ENCODE measurements at places on chromosomes 16 and 17.

- no peak for DNase-seq
Observed at GRCh38 chr17:61442878-61443474, 9.2 kb upstream of the TBX4 start.

DNA sequence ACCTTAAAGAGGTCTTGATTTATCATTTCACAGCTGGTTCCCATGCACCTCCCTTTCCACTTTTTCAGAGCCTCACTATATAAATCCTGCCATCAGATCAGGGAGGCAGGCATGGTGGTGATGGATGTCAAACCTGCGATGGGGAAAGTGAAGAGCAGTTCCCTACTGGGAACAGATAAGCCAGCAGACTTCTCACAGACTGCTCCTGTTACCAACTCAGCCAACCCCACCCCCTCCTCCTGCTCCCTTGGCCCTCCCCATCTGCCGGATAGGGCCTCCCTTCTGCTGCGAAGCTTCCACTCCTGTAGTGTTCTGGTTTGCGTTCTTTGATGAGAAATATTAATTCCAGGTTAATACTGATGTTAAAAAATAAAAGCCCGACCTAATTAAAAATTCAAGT, 232.1 kb downstream of the STX8 start:
- DNase-seq, result no peak

DNA sequence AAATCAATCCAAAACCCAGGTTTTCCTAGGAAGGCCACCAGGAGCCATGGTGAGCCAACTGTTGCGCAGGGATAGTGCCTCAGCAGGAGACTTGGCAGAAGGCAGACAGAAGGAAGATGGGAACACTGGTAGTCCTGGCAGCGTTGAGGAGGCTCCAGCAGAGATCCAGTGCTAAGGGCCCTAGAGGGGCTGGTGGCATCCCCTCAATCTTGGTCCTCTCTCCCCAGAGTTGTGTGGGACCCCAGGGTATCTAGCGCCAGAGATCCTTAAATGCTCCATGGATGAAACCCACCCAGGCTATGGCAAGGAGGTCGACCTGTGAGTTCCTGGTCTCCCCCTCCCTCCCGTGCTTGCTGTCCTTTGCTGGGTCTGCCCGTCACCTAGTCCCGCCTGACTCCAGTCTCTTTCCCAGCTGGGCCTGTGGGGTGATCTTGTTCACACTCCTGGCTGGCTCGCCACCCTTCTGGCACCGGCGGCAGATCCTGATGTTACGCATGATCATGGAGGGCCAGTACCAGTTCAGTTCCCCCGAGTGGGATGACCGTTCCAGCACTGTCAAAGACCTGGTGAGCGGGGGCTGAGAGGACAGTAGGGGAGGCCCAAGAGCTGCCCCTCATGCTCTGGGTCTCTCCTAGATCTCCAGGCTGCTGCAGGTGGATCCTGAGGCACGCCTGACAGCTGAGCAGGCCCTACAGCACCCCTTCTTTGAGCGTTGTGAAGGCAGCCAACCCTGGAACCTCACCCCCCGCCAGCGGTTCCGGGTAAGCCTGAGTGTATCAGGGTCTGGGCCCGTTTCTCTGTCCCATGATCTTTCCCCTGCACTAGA, 5.7 kb downstream of the CFAP119 start:
- DNase-seq, result no peak

DNA sequence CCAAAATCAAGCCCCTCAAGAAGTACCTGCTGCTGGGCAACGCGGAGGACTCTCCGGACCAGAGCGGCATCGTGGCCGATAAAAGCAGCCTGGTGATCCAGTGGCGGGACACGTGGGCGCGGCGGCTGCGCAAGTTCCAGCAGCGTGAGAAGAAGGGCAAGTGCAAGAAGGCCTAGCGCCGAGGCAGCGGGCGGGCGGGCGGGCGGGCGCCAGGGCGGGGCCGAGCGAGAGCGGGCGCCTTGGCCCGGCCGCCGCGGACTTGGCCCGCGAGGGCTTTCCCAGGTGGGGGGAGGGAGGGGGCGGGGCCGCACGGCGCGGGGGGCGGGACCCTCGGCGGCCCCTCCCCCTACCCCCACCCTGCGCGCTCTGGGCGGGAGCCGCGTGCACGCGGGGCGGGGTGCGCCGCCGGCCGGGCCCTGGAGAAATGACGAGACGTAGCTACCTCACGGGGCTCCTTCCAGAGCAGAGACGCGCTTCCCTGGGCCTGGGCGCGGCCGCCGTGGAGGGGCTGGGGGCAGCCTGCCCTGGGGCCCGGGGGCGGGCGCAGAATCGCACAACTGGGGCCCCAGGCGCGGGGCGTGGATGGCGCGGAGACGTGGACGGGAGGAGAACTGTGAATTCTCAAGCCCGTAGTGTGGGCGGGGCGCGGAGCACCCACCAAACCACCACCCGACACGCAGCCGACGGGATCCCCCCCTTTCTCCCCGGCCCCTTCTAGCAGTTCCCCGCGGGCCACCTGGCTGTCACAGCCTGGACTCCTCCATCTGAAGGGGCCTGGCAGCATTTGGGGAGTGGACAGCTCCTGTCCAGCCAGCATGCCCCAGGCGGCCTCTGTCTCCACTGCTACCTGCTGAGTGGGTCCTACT, 218.7 kb downstream of the NTN1 start:
- no peak for DNase-seq

DNA sequence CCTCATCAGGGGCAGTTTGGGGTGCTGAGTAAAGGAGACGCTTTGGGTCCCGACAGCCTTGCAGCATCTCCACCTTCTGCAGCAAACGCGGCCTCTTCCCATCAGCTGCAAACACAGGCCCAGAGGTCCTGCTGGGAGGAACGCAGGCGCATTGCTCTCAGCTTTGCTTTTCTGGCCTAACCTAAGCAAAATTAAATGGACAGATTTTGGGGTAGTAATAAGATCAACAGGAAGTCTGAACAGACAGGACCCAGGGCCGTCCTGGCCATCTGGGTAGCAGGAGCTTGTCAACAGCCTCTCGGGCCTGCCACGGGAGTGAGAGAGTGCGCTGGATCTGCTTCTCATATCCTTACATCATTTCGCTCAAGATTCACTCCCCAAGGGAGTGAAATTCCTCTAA, 7.2 kb downstream of the NUBP1 start:
- DNase-seq, result no peak

- no peak for DNase-seq
Observed at GRCh38 chr17:41284546-41284945, 9.0 kb downstream of the KRTAP9-7 start.

DNA sequence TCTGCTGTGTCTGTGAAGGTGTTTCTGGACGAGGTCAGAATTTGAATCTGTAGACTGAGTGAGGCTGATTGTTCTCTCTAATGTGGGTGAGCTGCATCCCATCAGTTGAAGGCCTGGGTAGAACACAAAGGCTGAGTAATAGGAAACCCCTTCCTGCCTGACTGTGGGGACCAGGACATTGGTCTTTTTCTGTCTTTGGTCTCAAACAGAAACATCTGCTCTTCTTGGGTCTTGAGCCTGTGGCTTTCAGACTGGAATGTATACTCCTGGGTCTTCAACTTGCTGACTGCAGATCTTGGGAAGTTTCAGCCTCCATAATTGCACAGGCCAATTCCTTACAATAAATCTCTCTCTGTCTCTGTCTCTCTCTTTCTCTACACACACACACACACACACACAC, 19.6 kb upstream of the LRRC75A start:
- no peak for DNase-seq

DNA sequence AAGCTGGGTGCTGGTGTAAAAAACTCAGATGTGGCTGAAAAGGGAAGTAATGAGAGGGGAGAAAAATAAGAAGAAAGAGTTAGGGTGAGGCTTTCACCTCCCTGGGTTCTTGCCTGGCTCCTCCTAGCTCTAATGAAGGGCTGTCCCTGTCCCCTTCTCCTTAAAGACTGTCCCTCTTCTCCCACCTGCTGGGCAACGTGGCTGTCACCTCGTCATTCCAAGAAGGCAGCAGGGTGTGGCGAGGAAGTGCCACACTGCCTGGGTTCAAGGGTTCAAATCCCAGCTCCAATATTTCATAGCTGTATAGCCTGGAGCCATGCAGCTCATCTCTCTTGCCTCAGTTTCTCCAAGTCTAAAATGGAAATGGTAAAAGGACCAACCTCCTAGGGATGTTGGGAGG, 122.5 kb upstream of the CACNG5 start:
- no peak for DNase-seq

GRCh38 chr17:63442549-63443035, 3.5 kb downstream of the CYB561 start:
- no peak for DNase-seq

DNA sequence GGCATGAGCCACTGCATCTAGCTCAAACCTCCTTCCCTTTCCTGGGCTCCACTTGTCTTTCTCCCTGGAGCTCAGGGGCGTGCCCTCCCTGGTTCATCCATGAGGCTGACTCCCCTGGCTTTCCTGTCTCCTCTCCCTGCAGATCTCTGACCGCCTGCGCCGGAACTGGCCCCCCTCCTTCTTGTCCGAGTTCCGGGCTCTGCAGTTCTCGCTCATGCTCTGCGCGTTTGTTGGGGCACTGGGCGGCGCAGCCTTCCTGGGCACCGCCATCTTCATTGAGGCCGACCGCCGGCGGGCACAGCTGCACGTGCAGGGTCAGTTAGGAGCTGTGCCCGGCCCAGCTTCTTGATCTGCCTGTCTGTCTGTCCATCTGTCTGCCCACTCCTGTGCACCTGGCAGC, 1.2 kb upstream of the LAT start:
- no peak for DNase-seq

- no peak for DNase-seq
Observed at GRCh38 chr16:56618138-56618537, 7.4 kb upstream of the MT1E start.

DNA sequence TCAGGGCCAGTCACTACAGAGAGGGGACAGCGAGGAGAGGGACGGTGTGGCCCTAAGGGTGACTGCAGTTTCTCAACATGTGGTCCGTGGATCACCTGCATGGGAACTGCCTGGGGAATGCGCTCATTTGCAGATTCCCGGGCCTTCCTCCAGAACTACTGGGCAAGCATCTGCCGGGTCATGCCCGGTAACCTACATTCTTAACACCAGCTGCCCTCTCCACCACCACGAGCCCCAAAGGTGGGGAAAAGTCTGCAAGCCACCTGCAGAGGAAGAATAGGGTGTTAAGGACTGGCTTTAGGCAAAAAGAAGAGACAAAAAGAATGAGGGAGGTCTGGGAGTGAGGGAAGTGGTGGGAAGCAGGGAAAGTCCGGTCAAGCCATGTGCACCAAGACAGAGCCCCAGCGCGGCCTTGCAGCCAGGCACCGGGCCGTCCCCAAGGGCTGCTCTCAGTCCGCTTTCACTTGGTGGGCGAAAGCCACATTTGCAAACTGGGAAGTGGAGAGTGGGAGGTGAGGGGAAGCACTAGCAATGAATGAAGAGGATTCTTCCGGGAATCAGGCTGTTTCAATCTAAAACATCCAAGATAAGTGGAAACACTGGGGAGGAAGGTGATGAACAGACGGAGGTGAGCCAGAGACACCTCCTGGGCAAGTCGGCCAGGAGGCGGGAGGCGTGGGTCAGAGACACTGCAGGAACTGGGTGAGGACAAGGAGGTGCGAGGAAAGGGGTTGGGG, 70.3 kb downstream of the N4BP1 start:
- no peak for DNase-seq

Data from H54 (cell line).